Large intestine (tissue), 12 donors: ENCODE measurements at places on chromosomes 3 and 15.

- no peak for DNase-seq
These were observed 56.2 kb upstream of the IGF1R start for GRCh38 chr15:98592136-98592535.

GRCh38 chr3:148631124-148631903 lies 66.4 kb upstream of the AGTR1 start:
- DNase-seq: no peak

GRCh38 chr3:48215876-48216275 lies 7.4 kb upstream of the CAMP start:
- DNase-seq: no peak

GRCh38 chr3:152298393-152299248 lies 29.9 kb downstream of the MBNL1 start:
- peak; percentile 80 for DNase-seq

GRCh38 chr15:94322141-94322540 lies 90.8 kb downstream of the MCTP2 start:
- DNase-seq: no peak

GRCh38 chr3:33035596-33035995 lies 61.4 kb downstream of the GLB1 start:
- DNase-seq: no peak

DNA sequence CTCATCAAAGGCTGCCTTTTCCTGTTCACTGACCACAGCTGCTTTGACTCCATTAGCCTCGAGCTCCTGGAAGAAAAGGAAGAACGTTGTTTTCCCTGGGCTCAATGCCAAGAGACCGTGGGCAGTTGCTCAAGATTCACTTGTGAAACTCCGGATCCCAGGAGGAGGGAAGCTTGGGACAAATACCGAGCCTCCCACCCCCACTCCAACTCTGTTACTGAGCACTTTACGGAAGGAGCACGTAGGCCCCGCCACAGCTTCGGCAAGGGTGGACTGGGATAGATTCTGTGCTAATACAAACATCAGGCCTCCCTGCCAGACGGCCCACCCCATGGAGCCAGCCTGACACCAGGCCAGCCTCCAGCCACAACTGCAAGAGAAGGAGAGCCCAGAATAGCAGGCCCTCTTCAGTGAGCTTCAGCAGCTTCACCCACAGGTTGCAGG lies 10.8 kb upstream of the FANCD2 start:
- peak; percentile 58 for DNase-seq

GRCh38 chr3:77081240-77081661 lies 41.4 kb downstream of the ROBO2 start:
- DNase-seq: peak; percentile 77

GRCh38 chr3:189419038-189419437 lies 212.2 kb upstream of the TP63 start:
- DNase-seq: no peak

DNA sequence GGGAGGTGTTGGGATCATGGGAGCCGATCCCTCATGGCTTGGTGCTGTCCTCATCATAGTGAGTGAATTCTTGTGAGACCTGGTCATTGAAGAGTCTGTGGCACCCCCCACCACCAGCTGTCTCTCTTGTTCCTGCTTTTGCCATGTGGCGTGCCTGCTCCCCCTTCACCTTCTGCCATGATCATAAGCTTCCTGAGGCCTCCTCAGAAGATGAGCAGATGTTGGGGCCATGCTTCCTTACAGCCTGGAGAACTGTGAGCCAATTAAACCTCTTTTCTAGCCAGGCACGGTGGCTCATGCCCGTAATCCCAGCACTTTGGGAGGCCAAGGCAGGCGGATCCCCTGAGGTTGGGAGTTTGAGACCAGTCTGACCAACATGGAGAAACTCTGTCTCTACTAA lies 37.0 kb upstream of the CGNL1 start:
- DNase-seq: no peak

DNA sequence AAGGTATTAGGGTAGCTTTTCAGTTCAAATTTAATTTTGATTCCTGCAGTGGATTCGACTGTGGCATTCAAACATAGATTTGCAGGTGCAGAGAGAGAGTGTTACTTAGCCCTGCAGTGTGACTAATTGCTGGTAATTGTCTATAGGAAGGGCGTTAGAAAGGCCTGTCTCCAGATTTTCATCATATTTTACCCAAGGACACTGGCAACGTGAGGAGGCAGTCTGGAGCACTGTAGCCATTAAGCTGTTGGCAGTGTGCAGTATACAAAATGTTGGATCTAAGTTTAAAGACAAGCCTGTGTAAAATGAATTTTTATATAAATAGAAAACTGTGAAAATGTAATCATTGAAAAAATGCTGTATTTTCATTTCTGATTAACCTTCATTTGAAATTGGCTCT lies 342.9 kb downstream of the CNTN4 start:
- no peak for DNase-seq

DNA sequence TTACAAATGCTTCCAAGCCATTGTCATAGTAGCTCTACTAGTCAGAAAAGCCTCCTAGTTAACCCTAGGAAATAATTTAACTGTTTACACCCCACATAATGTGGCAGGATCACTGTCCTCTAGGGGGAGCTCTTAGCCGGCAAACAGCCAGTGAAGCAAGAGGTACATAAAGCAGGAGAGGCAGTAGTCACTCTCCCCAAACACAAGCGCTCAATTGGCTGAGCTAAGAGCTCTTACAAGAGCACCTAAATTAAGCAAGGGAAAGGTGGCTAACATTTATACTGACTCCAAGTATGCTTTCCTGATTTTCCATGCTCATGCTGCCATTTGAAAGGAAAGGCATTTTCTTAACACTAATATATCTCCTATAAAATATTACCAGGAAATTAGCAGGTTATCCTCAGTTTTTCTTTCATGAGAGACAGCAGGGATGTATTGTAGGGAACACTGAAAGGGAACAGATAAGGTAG lies 37.6 kb downstream of the NCEH1 start:
- DNase-seq: peak; percentile 38

DNA sequence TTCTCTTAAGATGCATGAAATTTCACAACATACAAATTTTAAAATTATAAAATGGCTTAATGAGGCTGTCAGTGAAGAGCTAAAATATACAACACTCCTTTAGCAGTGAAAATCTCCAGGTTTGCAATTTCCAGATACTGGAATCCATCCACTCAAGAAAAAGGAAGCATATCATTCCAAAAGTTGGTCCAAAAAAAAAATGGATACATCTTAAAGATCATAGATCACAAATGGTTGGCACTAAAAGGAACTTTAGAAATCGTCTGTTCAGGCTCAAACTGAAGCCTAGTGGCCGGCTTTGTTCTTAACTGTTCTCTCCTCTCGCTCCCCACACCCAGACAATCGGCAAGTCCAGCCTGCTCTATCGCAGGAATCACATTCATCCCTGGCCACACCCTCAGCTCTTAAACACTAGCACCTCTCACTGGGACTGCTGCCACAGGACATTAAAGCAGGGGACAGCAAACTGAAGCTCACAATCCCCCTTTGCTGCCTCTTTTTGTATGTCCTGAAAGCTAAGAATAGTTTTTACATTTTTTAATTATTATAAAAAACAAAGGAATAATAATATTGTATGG lies 130.3 kb upstream of the CDIN1 start:
- DNase-seq: no peak

GRCh38 chr15:70852501-70853317 lies 1.2 kb downstream of the LARP6 start:
- no peak for DNase-seq

- DNase-seq: no peak
These were observed 340.9 kb upstream of the TBL1XR1 start for GRCh38 chr3:177538048-177538749.

DNA sequence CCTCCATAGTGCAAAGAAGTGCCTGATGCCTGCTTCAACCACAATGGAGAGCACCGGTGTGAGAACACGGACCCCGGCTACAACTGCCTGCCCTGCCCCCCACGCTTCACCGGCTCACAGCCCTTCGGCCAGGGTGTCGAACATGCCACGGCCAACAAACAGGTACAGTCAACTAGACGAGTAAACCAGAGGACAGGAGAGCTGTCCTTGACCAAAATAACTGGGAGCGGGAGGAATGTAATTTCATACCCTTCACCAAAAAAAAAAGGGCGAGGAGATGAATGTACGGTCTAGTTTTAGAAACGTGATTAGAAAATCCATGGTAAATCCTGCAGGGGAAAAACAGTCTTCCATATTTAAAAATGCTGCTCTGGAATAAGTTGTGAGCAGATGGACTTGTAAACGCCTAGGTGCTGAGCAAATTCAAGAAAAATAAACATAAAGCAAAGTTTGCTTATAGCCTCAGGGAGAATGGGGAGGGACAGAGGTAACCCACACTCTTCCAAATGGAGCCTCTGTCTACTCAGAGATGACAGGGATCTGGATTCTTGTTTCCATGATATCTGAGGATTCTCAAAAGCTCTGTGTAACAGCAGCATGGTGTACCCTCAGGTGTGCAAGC lies 8.4 kb downstream of the THBS1 start:
- no peak for DNase-seq

GRCh38 chr15:51299187-51300015 lies 39.0 kb downstream of the CYP19A1 start:
- no peak for DNase-seq

DNA sequence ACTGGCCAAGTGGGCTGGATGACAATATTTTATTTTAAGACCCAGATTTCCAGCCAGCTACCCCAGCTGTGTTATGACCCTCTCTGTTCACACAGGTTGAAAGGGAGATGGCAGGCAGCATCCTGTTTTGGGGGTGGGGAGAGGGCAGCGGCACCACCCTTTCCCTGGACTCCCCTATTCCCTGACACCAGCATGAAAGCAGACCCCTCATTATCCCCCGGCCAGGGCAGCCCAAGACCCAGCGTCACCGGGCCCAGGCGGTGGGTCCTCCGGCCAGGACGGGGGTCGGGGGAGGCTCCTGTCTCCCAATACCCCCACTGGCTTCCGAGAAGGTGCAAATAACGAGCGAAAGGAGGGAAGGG lies 127.6 kb upstream of the MEF2A start:
- DNase-seq: no peak

GRCh38 chr3:48402281-48402732 lies 27.6 kb downstream of the PLXNB1 start:
- DNase-seq: peak; percentile 22

GRCh38 chr3:123421353-123422174 lies 27.3 kb downstream of the ADCY5 start:
- DNase-seq: peak; percentile 20

DNA sequence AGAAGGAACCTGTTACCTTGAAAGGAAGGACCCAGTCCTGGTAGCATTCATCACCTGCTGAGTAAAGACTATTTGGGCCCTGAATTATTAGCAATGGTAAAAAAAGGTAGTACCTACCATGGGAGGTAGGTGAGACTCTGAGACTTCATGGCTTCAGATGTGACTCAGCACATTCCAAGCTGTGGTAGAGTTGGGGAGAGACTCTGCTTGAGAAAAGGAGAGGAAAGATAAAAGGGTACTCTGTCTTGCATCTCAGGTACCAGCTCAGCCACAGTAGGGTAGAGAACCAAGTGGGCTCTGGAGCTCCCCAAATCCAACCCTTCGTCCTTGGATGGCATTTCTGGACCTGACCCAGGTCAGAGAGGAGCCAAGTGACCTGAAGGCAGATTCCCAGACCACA lies 430.4 kb downstream of the TBL1XR1 start:
- no peak for DNase-seq

DNA sequence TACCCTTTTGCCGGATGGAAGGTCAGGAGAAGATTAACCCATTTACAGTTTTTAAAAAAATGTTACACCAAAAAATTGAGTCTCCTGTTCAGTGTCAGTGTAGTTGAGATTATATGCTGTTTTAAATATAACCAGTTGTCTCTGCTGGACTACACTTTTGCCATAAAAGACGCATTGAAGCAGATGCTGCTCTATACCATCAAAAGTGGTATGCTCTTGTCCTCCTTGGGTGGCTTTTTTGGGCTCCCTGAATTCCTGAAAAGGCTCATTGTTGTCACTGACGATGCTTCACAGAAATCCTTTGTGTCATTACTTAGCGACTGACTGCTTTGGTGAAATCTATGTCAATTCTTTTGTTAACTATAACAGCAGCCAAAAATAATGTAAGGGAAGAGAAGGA lies 133.9 kb upstream of the SKOR1 start:
- DNase-seq: no peak

GRCh38 chr3:186461141-186461540 lies 83.0 kb downstream of the CRYGS start:
- no peak for DNase-seq

DNA sequence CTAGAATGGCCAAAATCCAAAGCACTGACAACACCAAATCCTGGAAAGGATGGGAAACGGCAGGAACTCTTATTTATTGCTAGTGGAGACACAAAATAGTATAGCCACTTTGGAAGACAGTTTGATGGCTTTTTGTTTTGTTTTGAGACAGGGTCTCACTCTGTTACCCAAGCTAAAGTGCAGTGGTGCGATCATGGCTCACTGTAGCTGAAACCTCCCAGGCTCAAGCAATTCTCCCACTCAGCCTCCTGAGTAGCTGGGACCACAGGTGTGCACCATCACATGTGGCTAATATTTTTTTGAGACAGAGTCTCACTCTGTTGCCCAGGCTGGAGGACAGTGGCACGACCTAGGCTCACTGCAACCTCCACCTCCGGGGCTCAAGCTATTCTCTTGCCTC lies 27.3 kb upstream of the GPR160 start:
- no peak for DNase-seq

GRCh38 chr15:45393851-45394250 lies 15.5 kb upstream of the GATM start:
- no peak for DNase-seq

- DNase-seq: no peak
These were observed 10.2 kb downstream of the PLSCR5 start for GRCh38 chr3:146594843-146595482.

GRCh38 chr3:144096016-144096415 lies 124.4 kb downstream of the DIPK2A start:
- DNase-seq: no peak

GRCh38 chr3:72432246-72432645 lies 416.0 kb downstream of the SHQ1 start:
- no peak for DNase-seq
